ENCODE measurements at places on chromosomes 7 and 10. TPM values are rescaled to one million over a fixed set of nuclear protein-coding genes. Genes with fewer than 3 reads are reported as not detected.

GRCh38 chr10:733086-733485 is 43.6 kb upstream of the DIP2C start:
- no peak overlapping the region for H3K4me3 ChIP-seq
- H3K4me1 ChIP-seq: no peaks in the 10 kb centered on the region
- DNase-seq: no peak
- peaks cover 8% of the 10 kb centered on the region for H3K27me3 ChIP-seq
- H3K27ac ChIP-seq: no peak overlapping the region

The C10orf62 gene
- not detected for total RNA-seq

DNA sequence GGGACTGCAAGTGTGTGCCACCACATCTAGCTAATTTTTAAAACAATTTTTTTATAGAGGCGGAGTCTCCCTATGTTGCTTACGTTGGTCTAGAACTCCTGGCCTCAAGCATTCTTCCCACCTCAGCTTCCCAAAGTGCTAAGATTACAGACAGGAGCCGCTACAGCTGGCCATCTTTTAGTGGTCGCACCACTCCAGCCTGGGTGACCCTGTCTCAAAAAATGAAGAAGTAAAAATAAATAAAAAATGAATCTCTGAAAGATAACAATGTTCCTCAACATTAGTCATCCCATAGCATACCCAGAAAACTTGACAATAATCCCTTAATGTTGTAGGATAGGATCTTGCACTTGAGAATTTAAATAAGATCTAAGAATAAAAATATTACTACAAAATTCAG is 18.2 kb downstream of the WBP1L start:
- H3K4me1 ChIP-seq: peaks cover 76% of the 10 kb centered on the region
- no peaks in the 10 kb centered on the region for H3K27me3 ChIP-seq
- no peak for DNase-seq

The SLC18A3 gene
- 0.42 TPM for total RNA-seq

DNA sequence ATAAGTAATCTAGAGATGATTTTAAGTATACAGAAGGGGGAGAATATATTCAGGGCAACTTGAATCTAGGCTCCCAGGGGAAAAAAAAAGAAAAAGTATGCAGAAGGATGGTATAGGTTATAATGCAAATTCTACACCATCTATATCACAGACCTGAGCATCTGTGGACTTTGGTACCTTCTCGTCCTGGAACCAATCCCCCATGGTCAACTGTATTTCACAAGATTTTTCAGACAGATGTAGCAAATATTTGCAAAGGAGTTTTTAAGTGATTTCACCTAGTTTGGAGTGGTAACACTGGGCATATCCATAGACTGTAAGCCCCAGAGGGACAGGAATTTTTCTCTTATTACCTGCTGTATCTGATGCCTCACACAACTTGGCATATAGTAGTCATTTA is 58.8 kb downstream of the NOC3L start:
- no peak overlapping the region for H3K4me3 ChIP-seq
- H3K27me3 ChIP-seq: no peaks in the 10 kb centered on the region
- no peak overlapping the region for H3K27ac ChIP-seq
- no peaks in the 10 kb centered on the region for H3K4me1 ChIP-seq

The LRRTM3 gene
- 0.42 TPM for total RNA-seq

The CYP26A1 gene
- not detected for total RNA-seq

The ARHGEF35 gene
- total RNA-seq: 1.7 TPM

DNA sequence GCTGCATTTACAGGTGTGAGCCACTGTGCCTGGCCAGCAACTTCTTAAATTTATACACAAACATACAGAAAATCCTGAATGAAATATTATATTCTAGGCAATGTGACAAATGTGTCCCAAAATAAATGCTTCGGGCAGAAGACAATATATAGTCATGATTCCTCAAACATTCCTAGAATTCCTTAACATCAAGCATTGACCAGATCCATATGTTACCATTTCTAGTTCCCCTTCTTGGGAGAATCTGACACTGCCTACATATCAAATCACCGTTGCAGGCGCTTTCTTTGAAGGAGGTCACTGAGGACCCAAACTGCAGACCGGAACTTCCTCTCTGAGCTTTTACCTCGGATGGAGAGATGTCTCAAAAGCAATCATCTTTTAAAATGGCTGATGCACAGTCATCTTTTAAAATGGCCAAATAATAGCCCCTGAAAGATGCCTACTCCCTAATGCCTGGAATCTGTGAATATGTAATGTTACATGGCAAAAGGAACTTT is 323.5 kb downstream of the PHF14 start:
- H3K4me3 ChIP-seq: no peak overlapping the region
- no peaks in the 10 kb centered on the region for H3K27me3 ChIP-seq
- H3K27ac ChIP-seq: no peak overlapping the region
- DNase-seq: no peak

The HNRNPH3 gene
- total RNA-seq: 57.8 TPM

DNA sequence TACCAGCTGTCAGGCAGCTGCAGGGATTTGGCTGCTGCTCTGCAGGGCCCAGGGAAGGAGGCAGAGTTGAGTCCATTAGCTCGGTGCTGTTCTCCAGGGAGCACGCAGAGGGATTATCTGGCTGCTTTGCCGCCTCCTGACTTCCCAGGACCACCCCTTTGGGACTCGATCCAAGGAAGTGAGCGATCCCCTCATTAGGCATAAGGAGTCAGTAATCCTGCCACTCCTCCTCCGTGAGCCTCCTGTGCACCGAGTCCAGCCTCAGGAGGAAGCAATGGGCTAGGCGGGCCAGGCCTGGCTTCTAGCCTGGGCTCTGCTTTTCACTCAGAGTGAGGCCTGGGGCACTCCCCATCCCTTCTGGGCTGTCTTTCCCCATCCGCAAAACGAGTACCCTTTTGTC is 417.9 kb downstream of the RPS24 start:
- no peak for DNase-seq
- no peak overlapping the region for H3K4me3 ChIP-seq
- H3K4me1 ChIP-seq: peaks cover 23% of the 10 kb centered on the region

The PLA2G12B gene
- not detected for total RNA-seq

The FAM25G gene
- not detected for total RNA-seq

GRCh38 chr7:25122373-25122772 is 2.7 kb downstream of the CYCS start:
- no peak for DNase-seq
- H3K4me1 ChIP-seq: peaks cover 11% of the 10 kb centered on the region
- H3K36me3 ChIP-seq: peaks cover 36% of the 10 kb centered on the region

The PRXL2A gene
- total RNA-seq: 25.6 TPM

The SUN3 gene
- not detected for total RNA-seq

Data from esophagus muscularis mucosa (tissue), 4 donors.